ENCODE measurements at places on chromosomes 4 and X. TPM values are rescaled to one million over a fixed set of nuclear protein-coding genes. Genes with fewer than 3 reads are reported as not detected.

GRCh38 chr4:96295143-96295741, 455.3 kb downstream of the PDHA2 start:
- no peak for DNase-seq

DNA sequence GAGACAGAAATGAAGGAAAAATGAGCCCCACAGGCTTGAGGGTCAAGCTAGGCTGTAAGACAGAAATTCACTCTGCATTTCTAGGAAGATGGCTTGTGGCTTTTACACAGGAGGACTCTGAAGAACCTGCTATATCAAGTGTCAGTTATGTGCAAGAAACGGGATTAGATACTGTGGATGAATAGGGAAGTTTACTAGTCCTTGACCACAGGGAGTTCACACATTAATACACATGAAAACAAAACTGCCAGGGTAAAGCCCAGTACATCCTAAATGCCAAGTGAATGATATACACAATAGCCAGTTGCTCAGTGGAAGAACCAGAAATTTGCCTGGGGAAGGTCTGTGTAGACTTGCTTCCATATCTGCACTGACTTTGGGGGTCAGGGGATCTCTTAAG, 53.5 kb downstream of the TMEM131L start:
- DNase-seq: no peak

DNA sequence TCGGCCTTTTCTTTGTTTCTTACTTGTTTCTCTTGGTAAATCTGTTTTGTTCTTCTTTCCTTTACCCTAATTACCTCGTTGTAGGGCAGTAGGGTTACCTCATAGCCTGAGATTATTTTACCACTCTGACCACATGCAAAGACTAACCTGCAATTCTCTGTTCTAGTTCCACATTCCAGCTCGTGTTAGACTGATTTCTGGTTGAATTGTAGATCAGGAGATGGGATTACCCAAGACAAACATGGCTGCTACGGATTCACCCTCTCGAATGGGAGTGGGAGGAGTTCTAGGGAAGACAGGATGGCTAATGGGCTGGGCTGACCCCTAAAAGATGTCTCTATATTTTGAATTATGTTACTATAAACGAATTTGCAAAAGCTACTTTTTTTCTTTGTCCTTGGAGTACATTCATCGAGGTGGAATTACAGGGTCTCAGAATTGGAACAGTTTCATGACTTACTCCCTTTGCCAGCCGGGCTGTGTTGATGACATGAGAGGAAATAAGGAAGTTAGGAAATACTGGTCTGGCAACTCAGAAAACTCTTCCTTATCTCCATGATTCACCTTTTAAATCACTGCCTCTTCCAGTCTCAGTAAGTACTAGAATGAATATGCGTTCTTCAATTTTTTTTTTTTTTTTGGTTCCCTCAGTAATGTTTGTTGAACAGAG, 36.7 kb upstream of the FBXW7 start:
- DNase-seq: peak; percentile 87

DNA sequence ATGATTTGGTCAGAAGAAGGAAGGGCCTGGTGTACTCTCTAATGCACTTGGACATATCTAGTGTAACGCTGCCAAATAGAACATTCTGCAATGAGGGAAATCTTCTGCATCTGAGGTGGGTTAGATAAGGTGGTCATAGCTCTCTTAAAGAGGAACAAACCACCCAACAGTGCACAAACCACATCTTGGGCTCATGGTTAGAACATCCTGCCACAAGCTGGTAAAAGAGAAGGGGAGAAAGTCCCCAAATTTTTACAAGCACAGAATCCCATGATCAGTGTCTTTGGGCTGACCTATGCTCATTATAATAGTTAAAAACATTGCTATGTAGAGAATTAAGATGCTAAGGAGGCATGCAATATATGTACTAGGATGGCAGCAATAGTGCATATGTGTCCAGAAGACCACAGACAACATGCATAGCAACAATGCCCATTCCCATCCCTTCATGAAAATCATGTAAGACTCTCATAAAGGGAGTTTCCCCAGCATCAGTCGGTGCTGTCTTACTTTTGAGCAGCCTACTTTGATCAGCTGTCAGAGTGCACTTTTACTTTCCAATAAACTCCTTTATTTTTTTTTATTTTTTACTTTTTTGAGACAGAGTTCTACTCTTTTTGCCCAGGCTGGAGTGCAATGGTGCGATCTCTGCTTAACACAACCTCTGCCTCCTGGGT, 99.7 kb upstream of the SLC7A11 start:
- DNase-seq: no peak

- DNase-seq: no peak
These were observed 392.3 kb downstream of the PACRGL start for GRCh38 chr4:21092531-21092930.

DNA sequence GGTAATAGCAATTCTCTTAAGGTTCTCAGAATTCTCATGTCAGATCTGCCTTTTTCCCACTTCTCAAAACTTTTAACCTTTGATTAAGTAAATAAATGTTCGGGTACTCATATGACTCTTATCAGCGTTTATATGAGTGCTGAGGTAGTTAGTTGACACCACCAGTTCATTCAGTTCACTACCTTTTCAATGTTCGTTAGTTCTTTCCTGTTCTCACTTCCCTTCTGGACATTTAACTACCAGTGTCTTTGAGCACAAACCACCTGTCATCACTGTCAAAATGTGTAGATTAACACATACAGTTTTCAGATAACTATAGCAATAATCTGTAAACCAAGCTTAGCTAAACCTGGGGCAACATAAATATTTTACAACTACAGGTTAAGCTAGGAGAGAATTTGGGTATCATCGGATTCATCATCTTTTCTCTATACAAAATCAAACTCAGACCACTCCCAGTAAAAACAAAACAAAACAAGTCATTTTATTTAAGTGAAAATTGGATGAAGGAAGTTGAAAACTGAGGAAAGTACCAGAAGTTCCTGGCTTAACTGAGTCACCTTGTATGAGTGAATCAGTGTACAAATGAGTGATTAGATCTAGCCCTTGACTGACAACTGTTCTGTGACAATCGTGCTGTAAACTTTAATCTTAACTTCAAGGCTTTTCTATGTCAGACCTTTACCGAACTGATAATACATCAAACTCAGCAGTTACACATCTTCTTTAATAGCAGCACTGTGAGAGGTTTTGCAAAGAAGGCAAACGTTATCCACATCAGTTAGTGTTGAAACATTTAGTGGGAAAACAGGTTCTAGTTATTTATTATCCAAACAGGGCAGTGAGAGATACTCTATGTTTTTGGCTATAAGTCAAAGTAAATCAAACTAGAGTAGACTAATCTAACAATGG, 41.9 kb downstream of the ARHGEF38 start:
- peak; percentile 25 for DNase-seq

GRCh38 chrX:121671649-121672048, 624.2 kb downstream of the GLUD2 start:
- no peak for DNase-seq

SMR3B gene
- total RNA-seq: not detected

FAT1 gene
- 288 TPM for total RNA-seq

SRPX gene
- 129 TPM for total RNA-seq

NSG1 gene
- total RNA-seq: 28.1 TPM

NWD2 gene
- not detected for total RNA-seq

C1QTNF7 gene
- total RNA-seq: not detected

TMPRSS11E gene
- 0.11 TPM for total RNA-seq

Measured in foreskin keratinocyte (primary cell).